ENCODE measurements at places on chromosomes 5 and 9. TPM values are rescaled to one million over a fixed set of nuclear protein-coding genes. Genes with fewer than 3 reads are reported as not detected.

Gene ALDH7A1
- total RNA-seq: 64.8 TPM

Gene PCDHA12
- 7.4 TPM for total RNA-seq

Gene GPRIN1
- 67.8 TPM for total RNA-seq

Gene NR4A3
- 2.1 TPM for total RNA-seq

Gene NMUR2
- total RNA-seq: not detected

Gene ZNG1C
- 38.1 TPM for total RNA-seq

Gene HACD4
- total RNA-seq: 1.6 TPM

Gene HTR4
- 5.5 TPM for total RNA-seq

Gene SCGB3A2
- total RNA-seq: not detected

Gene BHMT2
- 1.2 TPM for total RNA-seq

Gene ESM1
- total RNA-seq: 2.3 TPM
